Posterior vena cava (tissue), 2 donors: ENCODE measurements at places on chromosomes 13 and 19. TPM values are rescaled to one million over a fixed set of nuclear protein-coding genes. Genes with fewer than 3 reads are reported as not detected.
A peak's percentile ranks its signal among the peaks of the same experiment; 100 is the strongest.

The PLEKHF1 gene
- 21.0 TPM for total RNA-seq

- DNase-seq: no peak
Measured at GRCh38 chr19:41551212-41551610, 24.8 kb upstream of the CEACAM21 start.

DNA sequence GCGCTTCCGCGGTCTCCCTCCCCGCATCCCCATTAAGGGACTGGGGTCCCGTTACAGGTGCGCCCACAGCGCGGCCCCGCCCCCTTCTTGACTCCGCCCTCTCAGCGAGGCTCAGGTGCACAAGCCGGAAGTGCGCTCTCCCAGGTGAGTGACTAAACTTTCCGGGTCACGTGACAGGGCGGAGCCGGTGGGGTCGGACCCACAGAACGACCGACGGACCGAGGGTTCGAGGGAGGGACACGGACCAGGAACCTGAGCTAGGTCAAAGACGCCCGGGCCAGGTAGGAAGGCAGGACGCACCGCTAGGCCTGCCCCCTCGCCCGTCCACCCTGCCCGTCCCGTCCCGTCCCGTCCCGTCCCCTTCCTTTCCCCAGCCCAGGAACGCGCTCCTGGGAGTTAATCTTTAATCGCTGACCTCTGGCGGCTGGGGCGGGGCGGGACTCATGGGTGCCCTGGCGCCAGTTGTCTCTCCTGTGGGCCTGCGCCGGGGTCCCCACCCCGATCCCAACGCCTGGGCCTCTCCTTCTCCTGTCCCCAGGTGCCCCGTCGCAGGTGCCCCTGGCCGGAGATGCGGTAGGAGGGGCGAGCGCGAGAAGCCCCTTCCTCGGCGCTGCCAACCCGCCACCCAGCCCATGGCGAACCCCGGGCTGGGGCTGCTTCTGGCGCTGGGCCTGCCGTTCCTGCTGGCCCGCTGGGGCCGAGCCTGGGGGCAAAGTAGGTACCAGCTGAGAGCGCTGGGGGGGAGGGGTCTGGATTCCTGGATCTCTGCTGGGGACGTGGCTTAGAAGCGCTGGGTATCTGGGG is at the start of gene CRB3:
Gene CRB3 (plus strand): TSS at position 202 of the 804 bp plus-strand sequence. CDS start 431 bp downstream, at position 633.
- no peak for DNase-seq

The SYCN gene
- total RNA-seq: not detected

- DNase-seq: no peak
Measured at GRCh38 chr13:36157480-36157879, 26.3 kb upstream of the DCLK1 start.

- no peak for DNase-seq
Measured at GRCh38 chr19:34574704-34575103, 93.1 kb downstream of the WTIP start.

The SBNO2 gene
- 63.5 TPM for total RNA-seq

The SPRED3 gene
- total RNA-seq: 6.5 TPM

GRCh38 chr13:104773775-104774174 is 1707.6 kb upstream of the SLC10A2 start:
- DNase-seq: no peak

DNA sequence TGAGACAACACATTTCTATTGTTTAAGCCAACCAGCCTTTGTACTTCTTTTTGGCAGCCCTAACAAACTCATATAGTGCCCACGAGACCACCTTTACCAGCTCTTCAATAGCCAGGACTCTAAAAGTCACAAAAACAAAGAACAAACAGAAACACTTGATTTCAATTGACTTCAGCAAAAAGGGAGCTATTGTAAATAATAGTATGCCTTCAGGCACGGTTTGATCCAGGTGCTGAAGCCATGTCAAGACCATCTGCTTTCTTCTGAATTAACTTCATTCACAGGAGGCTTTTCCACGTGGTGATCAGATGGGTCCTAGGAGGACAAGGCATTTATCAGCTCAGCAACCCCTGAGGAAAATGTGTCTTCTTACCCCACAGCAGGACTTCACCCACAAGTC is 53.8 kb downstream of the TINCR start:
- no peak for DNase-seq

The TEX26 gene
- total RNA-seq: 0.56 TPM

The CHST8 gene
- 1.3 TPM for total RNA-seq

- no peak for DNase-seq
Measured at GRCh38 chr19:50310759-50311465, 18.3 kb downstream of the KCNC3 start.

The CPB2 gene
- not detected for total RNA-seq

DNA sequence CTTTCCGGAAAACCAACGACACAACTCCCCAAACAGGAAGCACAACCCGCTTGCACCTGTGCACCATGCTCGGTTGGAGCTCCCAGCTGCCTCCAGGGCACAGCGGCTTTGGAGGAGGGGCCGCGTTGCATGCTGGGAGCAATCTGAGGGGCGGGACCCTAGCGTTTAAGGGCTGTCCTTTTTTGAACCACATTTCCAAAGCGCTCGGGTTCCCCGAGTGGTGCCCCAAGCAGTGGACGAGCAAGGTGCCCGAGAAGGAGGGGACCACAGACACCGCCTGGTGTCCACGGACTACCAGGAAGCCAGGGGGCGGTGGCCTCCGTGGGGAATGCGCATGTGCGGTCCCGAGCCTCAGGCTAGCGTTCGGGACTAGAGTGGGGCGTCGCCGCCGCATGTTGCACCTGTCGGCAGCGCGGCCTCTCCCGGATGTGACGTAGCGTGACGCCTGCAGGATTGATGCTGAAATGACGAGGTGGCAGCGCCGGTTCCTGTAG is 11.9 kb upstream of the ZNF57 start:
- no peak for DNase-seq

The CCDC194 gene
- not detected for total RNA-seq

The TMPRSS9 gene
- total RNA-seq: not detected

The ANKLE1 gene
- total RNA-seq: 0.19 TPM

GRCh38 chr13:74306496-74306895 is 172.3 kb upstream of the KLF12 start:
- no peak for DNase-seq

The FXYD7 gene
- total RNA-seq: not detected

GRCh38 chr13:43848001-43848649 is 31.4 kb downstream of the CCDC122 start:
- DNase-seq: no peak

The KIR3DL2 gene
- total RNA-seq: not detected

- DNase-seq: peak; percentile 99
Measured at GRCh38 chr19:11355160-11356073, at the start of gene PLPPR2. Gene PLPPR2, plus strand, starts transcription at chr19:11355432. Its CDS starts 2,242 bp downstream, at chr19:11357674.

DNA sequence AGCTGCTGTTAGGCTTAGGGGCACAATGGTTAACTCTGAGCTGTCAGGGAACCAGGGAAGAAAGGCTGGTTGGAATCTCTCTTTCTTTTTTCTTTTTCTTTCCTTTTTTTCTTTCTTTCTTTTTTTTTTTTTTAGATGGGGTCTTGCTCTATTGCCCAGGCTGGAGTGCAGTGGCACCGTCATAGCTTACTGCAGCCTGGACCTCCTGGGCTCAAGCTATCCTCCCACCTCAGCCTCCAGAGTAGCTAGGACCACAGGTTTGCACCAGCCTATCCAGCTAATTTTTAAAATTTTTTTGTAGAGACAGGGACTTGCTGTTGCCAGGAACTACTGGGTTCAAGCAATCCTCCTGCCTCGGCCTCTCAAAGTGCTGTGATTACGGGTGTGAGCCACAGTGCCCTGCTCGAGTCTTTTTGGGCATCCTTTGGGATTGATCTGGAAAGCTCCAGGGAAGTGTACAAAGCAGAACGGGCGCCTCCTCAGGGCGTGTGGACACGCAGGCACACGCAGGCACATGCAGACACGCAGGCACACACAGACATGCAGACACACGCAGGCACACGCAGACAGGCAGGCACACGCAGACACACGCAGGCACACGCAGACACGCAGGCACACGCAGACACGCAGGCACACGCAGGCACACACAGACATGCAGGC is 99.2 kb downstream of the GADD45B start:
- DNase-seq: peak; percentile 41

The ZNF699 gene
- total RNA-seq: 7.0 TPM

- DNase-seq: no peak
Measured at GRCh38 chr19:14119644-14120496, 2.3 kb upstream of the PRKACA start.
